ENCODE measurements at places on chromosomes 4 and X. TPM values are rescaled to one million over a fixed set of nuclear protein-coding genes. Genes with fewer than 3 reads are reported as not detected.

Gene CYP4V2
- 1.7 TPM for total RNA-seq

Gene POF1B
- 2.2 TPM for total RNA-seq

Gene SMARCA1
- 18.3 TPM for total RNA-seq

DNA sequence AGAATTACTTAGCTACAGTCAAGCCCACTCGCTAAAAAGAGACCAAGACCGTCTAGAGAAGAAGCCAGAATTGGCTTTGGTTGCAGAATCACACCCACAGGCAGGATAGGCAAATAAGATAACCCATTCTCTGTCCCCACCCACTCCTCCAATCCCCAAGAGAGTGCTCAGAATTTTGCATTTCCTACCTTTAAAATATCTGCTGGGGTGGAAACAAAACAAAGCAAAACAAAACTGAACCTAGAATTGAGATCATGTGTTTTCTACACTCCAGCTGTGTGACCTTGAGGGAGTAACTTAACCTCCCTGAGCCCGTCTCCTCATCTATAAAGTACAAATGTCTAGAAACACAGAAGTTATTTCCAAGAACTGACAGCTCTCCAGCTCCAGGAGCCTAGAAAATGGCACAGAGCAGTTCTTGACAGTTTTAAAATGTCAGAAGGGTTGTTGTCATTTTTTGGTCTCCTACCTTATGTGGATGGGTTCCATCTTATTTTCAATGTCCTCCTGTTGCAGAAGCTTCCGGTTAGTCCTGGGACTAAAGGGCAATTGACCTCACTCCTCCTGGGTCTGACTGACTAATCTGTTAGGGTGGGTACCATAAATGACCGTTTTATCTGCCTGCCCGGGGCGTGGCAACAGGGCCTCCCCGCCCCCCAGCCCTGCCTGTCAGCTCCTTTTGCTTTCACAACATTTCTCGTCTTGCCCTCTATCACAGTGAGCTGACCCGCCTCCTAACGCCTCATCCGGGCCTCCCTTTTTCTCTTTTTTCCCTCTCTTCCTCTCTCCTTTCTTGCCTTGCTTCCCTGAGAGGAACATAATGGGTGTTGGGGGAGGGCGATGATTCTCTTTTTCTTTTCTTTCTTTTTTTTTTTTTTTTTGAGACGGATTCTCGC lies 114.0 kb downstream of the RBM47 start:
- DNase-seq = no peak

DNA sequence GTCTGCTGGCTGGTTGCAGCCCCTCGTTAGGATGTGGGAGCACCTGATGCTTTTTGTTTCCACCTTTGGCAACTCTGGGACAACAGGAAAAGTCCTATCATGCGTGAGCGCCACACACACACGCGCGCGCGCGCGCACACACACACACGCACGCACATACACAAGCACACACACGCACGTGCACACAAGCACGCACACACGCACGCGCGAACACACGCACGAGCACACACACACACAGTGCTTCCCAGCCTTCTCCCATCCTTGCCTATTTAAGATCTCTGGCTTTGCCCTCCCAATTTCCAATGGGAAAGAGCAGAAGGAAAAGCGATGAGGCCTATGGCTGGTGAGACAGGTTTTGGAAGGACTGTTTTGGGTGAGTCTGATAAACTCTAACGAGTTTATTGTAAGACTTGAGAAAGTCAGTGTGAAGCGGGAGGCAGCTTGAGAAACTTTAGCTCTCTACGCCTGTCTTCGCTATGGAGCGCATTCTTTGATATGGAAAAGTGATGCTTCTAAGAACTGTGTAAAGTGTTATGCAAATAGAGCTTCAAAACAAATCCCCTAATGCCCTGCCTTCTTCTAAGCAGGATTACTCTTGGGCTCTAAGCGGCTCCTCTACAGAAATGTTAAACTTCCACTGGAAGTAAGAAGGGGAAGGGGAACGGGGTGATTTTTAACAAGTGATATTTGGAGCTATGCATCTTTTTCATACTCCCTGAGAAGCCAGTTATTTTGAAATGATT lies 11.8 kb downstream of the SUPT20HL1 start:
- no peak for DNase-seq

GRCh38 chr4:171017593-171017992 lies 795.6 kb upstream of the GALNTL6 start:
- DNase-seq = no peak

- DNase-seq = no peak
These were observed 124.9 kb upstream of the ZCCHC13 start for GRCh38 chrX:74179071-74179470.

- no peak for DNase-seq
These were observed 22.2 kb upstream of the SPARCL1 start for GRCh38 chr4:87551361-87551760.

DNA sequence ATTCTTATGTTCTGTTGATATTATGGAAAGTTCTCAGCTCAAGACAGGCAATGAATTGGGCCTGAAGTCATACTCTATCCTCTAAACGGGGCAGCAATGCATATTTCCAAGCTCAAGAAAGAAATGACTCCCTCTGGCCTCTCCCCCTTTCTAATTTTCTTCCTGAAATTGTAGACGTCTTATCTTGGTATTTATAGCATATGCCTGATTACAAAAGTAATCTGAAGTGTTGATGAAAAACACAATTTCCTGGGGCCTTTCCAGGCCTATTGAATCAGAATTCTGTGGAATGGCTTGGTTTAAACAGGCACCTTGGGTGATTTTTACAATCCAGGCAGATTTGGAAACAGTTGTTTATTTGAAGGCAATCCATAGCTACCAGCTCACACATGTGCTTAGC lies 21.4 kb upstream of the PGRMC2 start:
- no peak for DNase-seq

GRCh38 chrX:107602694-107603239 lies 25.5 kb upstream of the PRPS1 start:
- DNase-seq = no peak

GRCh38 chr4:40564815-40565483 lies 64.7 kb downstream of the RBM47 start:
- DNase-seq = no peak

GRCh38 chrX:151680805-151681204 lies 14.5 kb upstream of the PRRG3 start:
- peak; percentile 36 for DNase-seq

DNA sequence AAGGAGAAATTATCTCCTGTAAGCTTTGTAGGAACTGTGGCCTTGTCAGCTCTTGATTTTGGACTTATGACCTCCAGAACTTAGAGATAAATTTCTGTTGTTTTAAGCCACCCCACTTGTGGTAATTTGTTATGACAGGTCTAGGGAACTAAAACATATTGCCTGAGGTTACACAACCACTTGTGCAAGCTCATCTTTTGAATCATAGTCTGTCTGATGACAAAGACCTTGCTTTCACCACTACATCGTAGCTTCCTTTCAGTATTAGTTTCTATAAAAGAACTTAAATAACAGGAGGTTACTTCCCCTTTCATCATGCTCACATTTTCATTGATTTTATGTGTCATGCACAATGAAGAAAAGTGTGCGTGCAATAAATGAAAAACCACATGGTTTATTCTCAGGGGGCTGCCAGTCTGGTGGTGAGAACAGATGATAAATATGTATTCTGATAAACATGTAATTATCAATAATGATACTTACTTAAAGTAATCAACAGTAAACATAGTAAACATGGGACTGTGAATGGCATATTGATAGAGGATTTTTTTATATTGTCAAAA lies 690.0 kb upstream of the HS3ST1 start:
- no peak for DNase-seq

GRCh38 chr4:7370038-7370437 lies 64.7 kb downstream of the PSAPL1 start:
- no peak for DNase-seq

DNA sequence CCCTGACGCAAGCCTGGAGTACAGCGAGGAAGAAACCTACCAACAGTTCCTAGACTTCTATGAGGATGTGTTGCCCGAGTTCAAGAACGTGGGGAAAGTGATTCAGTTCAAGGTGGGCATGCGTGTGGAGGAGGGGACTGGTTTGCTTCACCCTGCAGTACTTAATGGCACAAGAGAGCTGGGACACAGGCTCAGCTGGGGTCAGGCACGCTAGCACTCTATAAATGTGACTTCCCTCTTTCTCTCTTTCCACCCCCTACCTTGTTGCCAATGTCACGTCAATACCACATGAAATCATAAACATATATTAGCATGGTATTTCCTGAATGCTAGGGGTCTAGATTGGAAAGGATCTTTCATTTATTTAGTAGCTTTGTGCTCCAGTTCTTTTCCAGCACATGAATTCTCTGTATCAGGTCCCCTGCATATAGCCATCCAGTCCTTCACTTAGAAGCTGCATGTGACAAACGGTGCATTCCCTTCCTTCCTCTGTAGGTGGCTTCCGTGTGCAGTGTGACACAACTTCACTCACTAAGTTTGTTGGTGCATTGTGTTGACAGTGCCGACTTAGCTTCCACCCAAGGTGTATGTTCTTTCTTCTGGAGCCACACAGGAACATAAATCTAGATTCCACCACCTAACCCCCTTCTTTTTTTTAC lies 25.6 kb downstream of the ZRSR2 start:
- DNase-seq = peak; percentile 36

DNA sequence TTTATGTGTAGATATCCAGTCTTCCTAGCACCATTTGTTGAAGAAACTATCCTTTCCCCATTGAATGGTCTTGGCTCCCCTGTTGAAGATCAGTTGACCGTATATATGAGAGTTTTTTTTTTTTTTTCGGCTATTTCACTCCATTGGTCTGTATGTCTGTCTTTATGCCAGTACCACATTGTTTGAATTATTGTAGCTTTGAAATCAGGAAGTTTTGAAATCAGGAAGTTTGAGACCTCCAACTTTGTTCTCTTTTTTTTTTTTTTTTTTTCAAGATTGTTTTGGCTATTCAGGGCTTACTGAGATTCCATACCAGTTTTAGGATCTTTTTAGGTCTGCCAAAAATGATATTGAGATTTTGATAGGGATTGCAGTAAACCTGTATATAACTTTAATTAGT lies 4.3 kb upstream of the SCD5 start:
- peak; percentile 62 for DNase-seq

DNA sequence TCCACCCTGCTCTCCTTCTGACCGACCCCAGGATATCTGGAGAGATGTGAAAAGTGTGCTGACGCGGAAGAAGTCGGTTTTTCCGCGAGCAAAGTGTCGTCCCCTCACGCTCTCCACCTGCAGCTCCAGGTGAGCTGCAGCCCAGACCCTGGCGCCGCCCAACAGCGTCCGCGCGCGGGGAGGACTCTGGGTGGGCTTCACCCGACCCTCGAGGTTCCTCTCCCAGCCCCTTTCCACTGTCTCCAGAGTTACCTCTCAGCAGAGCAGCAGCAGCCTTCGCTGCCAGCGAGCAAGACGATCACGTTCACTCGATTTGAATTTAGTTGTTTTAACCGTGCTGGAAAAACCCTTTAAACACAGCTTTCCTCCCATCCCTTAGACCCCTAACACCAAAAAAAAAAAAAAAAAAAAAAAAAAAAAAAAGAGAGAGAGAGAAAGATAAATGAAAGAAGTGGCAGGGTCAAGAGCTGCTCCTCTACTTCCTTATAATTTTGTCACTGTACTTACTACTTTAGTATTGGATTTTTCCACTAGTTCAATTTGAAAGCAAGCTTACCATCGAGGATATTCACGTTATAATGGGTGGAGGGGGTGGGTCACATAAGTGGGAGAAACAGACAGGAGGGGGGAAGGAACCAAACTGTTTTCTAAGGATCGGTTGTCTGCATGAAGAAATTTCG lies 758 bp upstream of the NR3C2 start:
- DNase-seq = peak; percentile 42

- no peak for DNase-seq
These were observed 38.6 kb downstream of the ADGRA3 start for GRCh38 chr4:22477136-22477812.

- DNase-seq = no peak
These were observed 124.0 kb downstream of the KIT start for GRCh38 chr4:54781756-54782155.

DNA sequence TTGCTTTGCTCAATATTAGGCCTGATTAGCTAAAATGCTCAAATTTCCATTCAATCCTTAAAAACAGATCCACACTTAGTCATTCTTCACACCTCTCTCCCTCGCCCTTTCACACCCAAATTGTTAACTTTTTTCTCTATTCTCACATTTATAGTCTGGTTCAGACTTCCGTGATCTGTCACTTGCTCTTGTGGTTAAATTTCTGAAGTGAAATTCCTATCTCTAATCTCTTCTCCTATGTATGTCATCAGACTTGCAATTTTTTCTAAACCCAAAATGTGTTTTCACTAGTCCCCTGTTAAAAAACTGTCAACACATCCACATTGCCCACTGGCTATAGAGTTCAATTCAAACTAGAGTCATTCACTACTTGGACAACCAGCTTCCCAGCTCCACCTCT lies 63.2 kb downstream of the SNCA start:
- no peak for DNase-seq

All from lung microvascular endothelial cell (primary cell).